Stimulated activated CD4-positive, alpha-beta T cell treated with anti-CD3 and anti-CD28 coated beads, Interleukin-4, amount 100 ng/mL, for 24 hours (primary cell): ENCODE measurements at places on chromosomes 7 and 10.

- DNase-seq: no peak
These were observed 58.5 kb downstream of the CADPS2 start for GRCh38 chr7:122827763-122828162.

- no peak for DNase-seq
These were observed 277.1 kb upstream of the ZNF32 start for GRCh38 chr10:43925793-43926192.

DNA sequence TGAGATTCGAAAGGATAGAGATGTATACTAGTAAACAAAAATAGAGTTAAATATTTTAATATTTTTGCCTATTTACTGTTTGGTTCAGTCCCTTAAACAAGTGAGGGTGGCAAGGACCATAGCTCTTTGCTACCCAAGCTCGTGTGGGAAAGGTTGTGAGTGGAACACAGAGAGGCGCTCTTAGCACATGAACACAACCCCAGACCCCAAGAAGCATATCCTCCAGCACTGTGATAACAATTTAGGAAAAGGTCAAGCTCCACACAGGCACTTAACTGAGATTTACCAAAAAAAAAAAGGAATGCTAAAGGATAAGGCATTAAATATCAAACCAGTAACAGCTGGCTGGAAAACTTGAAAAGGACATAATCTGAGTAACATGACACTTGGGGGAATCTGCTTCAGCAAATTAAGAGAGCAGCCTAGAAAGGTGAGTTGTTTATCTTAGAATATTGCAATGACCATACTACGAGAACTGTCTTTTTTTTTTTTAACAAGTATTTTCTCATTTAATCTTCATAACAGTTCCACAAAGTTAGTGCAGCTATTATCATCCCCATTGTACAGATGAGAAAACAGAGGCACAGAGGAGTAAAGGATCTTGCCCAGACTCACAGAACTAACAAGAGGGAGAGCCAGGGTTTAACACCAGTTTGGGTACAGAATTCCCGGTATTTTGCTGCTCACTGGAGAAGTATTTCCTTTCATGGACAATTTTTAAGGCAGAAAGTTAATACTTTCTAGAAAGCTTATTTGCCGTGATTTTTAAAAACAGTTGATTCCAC, 303.5 kb upstream of the AOAH start:
- no peak for DNase-seq

GRCh38 chr7:134781171-134781570, 1.7 kb downstream of the CALD1 start:
- no peak for DNase-seq

GRCh38 chr10:46268076-46268881, 18.5 kb upstream of the ANTXRL start:
- peak; percentile 68 for DNase-seq

- no peak for DNase-seq
These were observed 6.4 kb downstream of the ANTXRL start for GRCh38 chr10:46293228-46293627.

GRCh38 chr10:125606414-125607010, 76.5 kb downstream of the TEX36 start:
- no peak for DNase-seq

DNA sequence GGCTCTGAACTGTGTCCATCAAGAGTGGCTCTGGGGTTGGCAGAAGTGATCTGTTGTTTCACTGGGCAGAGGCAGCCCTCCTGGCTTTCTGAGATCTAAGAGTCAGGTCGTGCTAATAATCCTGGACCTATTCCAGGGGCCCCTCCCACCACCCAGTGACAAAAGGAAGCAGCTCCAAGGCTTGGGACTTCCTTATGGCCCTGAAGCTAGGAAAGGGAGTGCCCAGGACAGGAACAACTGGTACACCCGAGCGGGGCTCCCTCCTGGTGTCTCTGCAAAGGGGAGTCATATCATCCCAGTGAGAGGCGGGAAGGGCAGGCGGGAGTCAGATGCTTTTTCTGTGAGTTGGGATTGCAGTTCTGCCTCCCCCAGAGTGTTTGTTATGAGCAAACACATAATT, 32.3 kb downstream of the RPS24 start:
- no peak for DNase-seq

GRCh38 chr7:106037489-106038176, 74.5 kb downstream of the SYPL1 start:
- DNase-seq: no peak

- DNase-seq: peak; percentile 8
These were observed 52.8 kb upstream of the AOAH start for GRCh38 chr7:36777062-36777461.

DNA sequence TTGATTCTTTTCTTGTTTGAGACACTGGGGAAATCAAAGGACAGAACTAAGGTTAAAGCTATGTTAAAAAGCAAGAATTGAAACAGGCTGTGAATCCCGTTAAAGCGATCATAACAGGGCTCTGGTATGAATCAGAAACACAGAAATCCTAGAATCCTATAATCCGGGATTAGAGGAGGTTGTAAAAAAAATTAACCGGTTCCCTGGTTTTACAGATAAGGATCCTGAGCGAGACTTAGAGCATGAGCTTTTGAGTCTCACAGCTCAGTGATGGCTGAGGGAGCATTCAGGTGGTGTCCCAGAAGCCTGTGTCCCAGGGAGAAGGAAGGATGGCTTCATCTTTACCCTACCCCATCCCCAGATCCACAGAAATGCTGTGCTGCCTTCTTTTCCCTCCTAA, 461.3 kb downstream of the PAXIP1 start:
- DNase-seq: no peak

DNA sequence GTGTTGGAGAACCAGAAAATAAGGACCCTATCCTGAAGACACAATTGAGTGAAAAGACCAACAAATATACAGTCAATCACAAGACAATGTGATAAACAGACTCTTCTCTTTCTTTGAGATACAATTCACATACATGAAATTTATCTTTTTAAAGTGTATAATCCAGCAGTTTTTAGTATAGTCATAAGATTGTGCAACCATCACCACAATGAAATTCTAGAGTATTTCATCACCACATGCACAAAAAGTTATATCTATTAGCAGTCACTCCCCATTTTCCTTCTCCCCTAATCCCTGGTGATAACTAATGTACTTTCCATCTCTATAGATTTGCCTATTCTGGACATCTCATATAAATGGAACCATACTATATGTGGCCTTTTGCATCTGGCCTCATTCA, 8.2 kb upstream of the SORBS1 start:
- DNase-seq: no peak

GRCh38 chr10:7984325-7984724, 70.2 kb upstream of the GATA3 start:
- DNase-seq: no peak

GRCh38 chr10:71547876-71548846, 151.4 kb downstream of the CDH23 start:
- no peak for DNase-seq

- peak; percentile 8 for DNase-seq
These were observed 143.1 kb downstream of the CHN2 start for GRCh38 chr7:29337546-29338116.

- no peak for DNase-seq
These were observed 60.2 kb downstream of the MAD1L1 start for GRCh38 chr7:2172311-2173188.

DNA sequence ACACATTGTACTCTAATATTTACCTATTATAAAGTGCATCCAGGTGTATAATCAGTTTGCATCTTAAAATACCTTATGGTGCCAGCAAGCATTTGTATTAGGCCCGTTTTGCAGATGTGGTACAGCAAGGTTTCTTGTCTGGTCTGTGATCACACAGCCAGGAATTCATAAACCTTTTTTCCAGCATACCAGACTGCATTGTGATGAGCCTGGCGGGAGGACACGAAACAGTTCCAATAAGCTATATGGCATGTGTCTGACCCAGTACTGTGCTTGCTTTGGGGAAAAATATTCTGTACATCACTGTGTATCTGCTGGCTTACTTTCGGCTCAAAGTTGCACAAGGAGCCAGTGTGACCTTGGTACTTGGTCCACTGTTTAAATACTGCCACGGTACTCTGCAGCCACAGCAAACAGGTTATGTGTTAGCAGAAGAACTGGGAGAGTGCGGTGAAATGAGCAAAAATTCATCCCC, 36.3 kb downstream of the CHN2 start:
- DNase-seq: no peak

GRCh38 chr7:155663937-155664336, 19.5 kb downstream of the RBM33 start:
- DNase-seq: no peak

- DNase-seq: peak; percentile 87
These were observed at the start of gene SLC37A3 for GRCh38 chr7:140397784-140398750. Gene SLC37A3 (minus strand): TSS chr7:140398530. CDS start chr7:140382526, 16,004 bp downstream.

DNA sequence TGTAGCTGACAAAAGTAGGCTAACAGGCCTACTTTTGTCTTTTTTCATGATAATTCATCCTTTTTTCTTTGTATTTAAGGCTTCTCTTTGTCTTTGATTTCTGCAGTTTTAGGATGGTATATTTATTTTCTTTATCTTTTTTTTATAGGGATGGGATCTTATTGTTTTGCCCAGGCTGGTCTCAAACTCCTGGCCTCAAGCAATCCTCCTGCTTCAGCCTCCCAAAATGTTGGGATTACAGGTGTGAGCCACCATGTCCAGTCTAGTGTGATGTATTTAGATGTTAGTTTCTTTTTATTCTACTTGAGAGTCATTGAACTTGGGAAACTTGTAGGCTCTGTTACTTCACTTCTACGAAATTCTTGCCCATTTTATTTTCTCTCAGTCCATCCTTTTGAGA, 35.4 kb downstream of the TRIM24 start:
- no peak for DNase-seq

- DNase-seq: no peak
These were observed 49.3 kb upstream of the PCBD1 start for GRCh38 chr10:70937661-70938060.

- no peak for DNase-seq
These were observed 46.3 kb downstream of the INSYN2A start for GRCh38 chr10:127150136-127150535.
